ENCODE measurements at places on chromosomes 4 and X.
A peak's percentile ranks its signal among the peaks of the same experiment; 100 is the strongest.

- H3K4me3 ChIP-seq, result no peak overlapping the region
- no peaks in the 10 kb centered on the region for H3K36me3 ChIP-seq
- H3K27ac ChIP-seq, result no peak overlapping the region
- peaks cover 15% of the 10 kb centered on the region for H3K4me1 ChIP-seq
These were observed 138.0 kb downstream of the NSUN7 start for GRCh38 chr4:40887764-40888131.

DNA sequence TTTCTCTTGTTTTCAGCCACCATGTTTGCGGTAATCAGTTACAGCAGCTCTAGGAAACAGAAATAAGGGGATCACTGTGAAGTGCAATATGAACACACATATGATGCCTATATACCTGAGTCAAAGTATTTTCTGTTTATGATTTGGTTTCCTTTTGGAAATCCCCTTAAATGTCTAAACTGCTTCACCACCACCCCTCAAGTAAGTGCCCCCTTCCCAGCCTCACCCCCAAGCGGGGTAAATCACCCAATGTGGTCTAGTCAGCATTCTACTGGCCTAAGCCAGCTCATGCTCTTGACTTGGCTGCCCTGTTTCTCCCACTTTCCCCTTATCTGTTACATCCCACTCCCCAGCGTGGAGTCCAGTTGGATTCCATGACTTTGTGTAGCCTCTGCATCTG, 176.5 kb downstream of the QDPR start:
- no peaks in the 10 kb centered on the region for H3K4me1 ChIP-seq
- DNase-seq, result no peak
- no peak overlapping the region for H3K4me3 ChIP-seq
- H3K27ac ChIP-seq, result no peak overlapping the region
- H3K27me3 ChIP-seq, result no peaks in the 10 kb centered on the region

DNA sequence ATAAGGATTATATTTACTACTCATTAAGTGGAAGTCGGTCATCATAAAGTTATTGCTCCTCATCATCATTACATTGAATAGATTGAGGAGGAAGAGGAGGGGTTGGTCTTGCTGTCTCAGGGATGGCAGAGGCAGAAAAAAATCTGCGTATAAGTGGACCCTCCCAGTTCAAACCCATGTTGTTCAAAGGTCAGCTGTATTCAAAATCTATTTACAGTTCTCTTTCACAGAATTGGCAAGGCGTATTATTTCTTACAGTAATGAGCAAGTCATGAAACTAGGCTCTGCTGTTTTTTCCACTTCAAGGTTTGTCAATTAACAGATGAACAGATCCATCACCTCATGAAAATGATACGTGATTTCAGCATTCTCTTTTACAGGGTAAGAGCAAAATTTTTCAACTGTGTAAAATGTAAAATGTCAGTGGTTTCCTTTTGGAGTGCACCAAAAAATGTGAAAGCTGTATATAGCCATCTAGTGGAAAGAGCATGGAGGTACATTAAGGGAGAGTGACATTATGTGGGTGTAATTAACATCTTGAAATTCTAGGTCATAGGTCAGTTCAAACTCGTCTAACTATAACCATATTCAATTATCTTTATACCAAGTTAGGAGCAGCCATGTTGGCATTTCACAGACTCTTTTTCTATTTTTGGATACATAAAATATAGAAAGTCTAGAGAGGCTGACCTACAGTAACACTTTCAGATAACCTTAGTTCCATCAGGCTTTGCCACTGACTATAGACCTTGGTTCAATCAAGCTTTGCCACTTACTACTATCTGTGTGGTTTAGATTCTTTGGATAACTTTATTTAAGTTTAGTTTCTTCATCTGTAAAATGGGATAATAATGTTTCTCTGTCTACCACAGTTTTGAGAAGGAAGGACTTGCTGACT, 30.1 kb downstream of the NEIL3 start:
- no peak for DNase-seq
- H3K36me3 ChIP-seq, result no peaks in the 10 kb centered on the region
- H3K4me3 ChIP-seq, result peak overlapping the region; percentile 7
- H3K27ac ChIP-seq, result no peak overlapping the region
- no peaks in the 10 kb centered on the region for H3K27me3 ChIP-seq

- H3K36me3 ChIP-seq, result no peaks in the 10 kb centered on the region
- H3K27ac ChIP-seq, result no peak overlapping the region
- no peak for DNase-seq
- no peak overlapping the region for H3K4me3 ChIP-seq
- H3K4me1 ChIP-seq, result no peaks in the 10 kb centered on the region
- no peaks in the 10 kb centered on the region for H3K27me3 ChIP-seq
These were observed 357.8 kb downstream of the MID1IP1 start for GRCh38 chrX:39158801-39159657.

GRCh38 chr4:133402616-133403015, 253.5 kb downstream of the PCDH10 start:
- H3K27ac ChIP-seq, result no peak overlapping the region
- DNase-seq, result no peak
- no peaks in the 10 kb centered on the region for H3K36me3 ChIP-seq
- H3K4me1 ChIP-seq, result no peaks in the 10 kb centered on the region
- no peaks in the 10 kb centered on the region for H3K27me3 ChIP-seq
- H3K4me3 ChIP-seq, result no peak overlapping the region

GRCh38 chr4:25178838-25179261, 18.6 kb upstream of the SEPSECS start:
- no peak for DNase-seq
- peaks cover 9% of the 10 kb centered on the region for H3K4me1 ChIP-seq
- H3K4me3 ChIP-seq, result no peak overlapping the region
- no peak overlapping the region for H3K27ac ChIP-seq

DNA sequence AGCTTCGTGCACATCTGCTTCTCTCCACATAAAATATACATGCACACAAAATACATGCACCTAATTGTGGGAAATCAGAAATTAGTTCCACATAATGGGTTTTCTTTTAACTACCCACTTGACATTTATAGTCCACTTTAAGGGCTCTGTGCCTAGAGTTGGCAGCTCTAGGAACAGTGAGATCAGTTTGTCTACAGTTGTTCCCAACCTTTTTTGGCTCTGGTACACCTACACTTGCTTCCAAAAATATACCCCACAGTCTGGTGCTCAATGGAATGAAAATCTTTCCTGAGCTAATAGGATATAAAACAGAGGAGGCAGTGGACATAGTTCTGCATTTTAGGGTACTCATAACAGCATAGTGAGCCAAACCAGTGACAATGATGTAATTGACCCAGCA, 36.1 kb downstream of the HDAC8 start:
- no peak overlapping the region for H3K4me3 ChIP-seq
- peak overlapping the region; percentile 69 for H3K27ac ChIP-seq
- H3K27me3 ChIP-seq, result no peaks in the 10 kb centered on the region

- peaks cover 8% of the 10 kb centered on the region for H3K4me1 ChIP-seq
- H3K4me3 ChIP-seq, result no peak overlapping the region
- H3K27ac ChIP-seq, result no peak overlapping the region
- H3K27me3 ChIP-seq, result no peaks in the 10 kb centered on the region
- H3K36me3 ChIP-seq, result no peaks in the 10 kb centered on the region
These were observed 16.1 kb upstream of the RS1 start for GRCh38 chrX:18687856-18688495.

DNA sequence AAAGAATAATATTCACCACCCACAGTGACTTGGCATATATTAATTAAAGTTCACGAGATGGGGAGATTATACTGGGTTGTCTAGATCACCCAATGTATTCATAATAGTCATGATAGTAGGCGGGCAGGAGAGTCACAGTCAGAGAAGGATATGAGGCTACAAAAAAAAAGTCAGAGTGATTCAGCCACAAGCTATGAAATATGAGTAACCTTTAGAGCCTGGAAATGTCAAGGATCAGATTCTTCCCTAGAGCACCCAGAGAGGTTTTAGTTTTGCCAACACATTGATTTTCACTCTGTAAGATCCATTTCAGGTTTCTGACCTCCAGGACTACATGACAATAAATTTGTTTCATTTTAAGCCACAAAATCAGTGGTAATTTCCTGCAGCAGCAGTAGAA, 501.9 kb downstream of the GABRG1 start:
- H3K36me3 ChIP-seq, result no peaks in the 10 kb centered on the region
- H3K4me3 ChIP-seq, result no peak overlapping the region
- no peaks in the 10 kb centered on the region for H3K27me3 ChIP-seq
- H3K27ac ChIP-seq, result no peak overlapping the region
